Forelimb muscle (tissue), 1 donor: ENCODE measurements at places on chromosomes 5 and 9.

DNA sequence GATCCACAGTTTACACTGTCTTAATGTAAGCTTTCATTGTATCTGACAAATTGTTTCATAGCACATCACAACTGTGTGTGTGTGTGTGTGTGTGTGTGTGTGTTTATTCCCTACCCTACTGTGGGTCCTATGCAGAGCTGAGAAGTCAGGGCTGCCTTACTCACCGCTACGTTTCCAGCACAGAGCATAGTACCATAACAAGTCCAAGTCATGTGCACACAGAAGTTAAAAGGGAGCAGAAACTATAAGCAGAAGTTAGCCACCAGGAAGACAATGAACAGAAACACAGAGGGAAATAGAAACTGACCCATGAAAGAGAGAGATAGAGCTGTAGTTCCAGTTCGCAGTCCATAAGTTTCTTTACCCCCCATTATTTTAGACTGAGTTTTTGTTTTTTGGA is 38.2 kb upstream of the DMXL1 start:
- no peak for DNase-seq

DNA sequence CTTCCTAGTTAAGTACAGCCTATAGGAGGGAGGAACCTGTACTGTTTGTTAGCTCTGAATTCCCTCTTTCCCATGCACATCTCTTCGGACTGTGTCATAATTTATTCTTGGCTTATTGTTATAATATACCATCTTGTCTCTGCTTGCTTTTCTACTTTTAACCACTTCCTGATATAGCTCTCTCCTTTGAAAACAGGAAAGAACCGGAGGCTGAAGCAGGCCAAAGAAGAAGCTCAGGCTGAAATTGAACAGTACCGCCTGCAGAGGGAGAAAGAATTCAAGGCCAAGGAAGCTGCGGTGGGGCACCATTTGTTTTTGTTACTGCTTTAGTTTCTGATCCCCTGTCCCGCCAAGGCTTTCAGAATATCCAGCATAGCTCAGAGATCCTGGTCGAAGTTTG is 4.8 kb downstream of the ATP6V1G1 start:
- no peak for DNase-seq

GRCh38 chr5:159156426-159157238 is 52.7 kb downstream of the RNF145 start:
- DNase-seq, result peak; percentile 61

GRCh38 chr5:132388244-132389050 is 18.9 kb downstream of the SLC22A5 start:
- DNase-seq, result no peak

GRCh38 chr5:132473019-132473531 is 17.5 kb downstream of the IRF1 start:
- DNase-seq, result no peak

- no peak for DNase-seq
Measured at GRCh38 chr9:79240774-79241173, 331.0 kb upstream of the TLE4 start.

- no peak for DNase-seq
Measured at GRCh38 chr9:76693912-76694311, 70.3 kb upstream of the PCA3 start.
